NCI-H1417 treated with DMSO at 0.1 percent for 48 hours (cell line): ENCODE measurements at places on chromosomes 1 and 21.
A peak's percentile ranks its signal among the peaks of the same experiment; 100 is the strongest.

DNA sequence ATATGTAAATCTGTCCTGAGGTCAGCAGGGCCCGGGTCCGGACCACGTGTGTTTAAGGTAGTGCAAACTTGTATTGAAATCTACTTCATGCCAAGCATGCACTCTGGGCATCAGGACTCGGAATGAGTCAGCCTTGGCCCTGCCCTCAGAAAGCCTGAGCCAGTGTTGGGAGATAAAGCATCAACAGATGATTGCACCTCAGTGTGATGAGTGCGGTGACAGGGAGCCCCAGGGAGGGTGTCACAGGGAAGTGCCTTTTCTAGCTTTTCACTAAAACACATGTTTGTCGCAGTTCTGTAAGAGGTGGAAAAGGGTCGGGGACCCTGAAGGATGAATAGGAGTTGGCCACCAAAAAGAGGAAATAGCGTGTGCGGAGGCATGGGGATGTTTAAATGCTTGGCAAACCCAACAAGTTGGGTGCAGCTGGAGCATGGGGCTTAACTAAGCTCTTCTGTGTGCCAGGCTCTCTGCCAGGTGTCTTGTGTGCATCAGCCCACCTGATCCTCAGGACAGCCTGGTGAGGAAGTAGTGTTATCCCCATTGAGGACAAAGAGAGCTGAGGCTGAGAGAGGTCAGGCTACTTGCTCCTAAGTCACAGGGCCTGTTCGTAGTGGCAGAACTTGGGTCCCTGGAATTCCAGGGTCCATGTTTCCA lies 48.2 kb upstream of the EPB41 start:
- no peak for DNase-seq

- no peak for DNase-seq
Measured at GRCh38 chr1:196306421-196306820, 301.8 kb downstream of the KCNT2 start.

- peak; percentile 30 for DNase-seq
Measured at GRCh38 chr1:213231795-213232231, 180.8 kb downstream of the RPS6KC1 start.

DNA sequence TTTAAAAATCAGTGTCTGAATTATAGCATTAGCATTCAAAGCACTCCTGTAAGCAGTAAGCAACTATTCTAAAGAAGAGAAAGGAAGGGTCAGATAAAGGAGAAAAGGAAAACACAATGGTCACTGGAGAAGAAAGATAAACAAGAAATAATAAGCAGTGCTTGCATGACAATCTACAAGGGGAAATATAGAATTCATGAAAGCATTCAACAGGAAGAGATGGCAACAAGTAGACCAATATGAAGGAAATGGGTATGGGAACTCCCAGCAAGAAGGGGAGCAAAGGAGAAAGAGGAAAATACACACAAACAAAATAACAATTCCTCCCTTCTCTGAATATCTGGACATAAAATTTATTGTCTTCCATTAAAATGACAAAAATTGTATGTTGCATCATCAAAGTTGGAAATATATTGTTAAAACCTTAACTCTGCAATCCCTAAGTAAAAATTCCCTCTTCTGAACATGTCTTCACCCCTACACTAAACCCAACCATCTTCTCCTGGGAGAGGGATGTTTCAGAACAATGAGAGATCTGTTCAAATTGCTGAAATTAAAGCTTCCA lies 206.3 kb upstream of the SAMSN1 start:
- DNase-seq: no peak

DNA sequence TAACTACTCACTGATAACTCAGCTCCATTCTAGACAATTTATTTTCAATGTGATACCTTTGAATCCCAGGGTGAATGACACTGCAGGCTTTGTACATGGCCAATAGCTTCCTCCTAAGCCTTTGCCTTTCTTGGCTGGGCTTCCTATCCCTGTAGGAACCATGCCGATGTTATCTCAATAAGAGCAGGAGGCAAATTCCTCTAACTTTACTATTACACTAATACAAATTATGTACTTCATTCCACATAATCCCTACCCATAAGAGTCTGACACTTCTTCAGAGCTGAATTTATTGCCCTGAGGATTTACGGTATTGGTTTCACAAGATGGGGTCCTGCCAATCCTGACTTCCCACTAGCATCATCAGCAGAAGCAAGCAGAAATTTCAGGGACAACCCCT lies 14.0 kb downstream of the TGFBR3 start:
- no peak for DNase-seq

DNA sequence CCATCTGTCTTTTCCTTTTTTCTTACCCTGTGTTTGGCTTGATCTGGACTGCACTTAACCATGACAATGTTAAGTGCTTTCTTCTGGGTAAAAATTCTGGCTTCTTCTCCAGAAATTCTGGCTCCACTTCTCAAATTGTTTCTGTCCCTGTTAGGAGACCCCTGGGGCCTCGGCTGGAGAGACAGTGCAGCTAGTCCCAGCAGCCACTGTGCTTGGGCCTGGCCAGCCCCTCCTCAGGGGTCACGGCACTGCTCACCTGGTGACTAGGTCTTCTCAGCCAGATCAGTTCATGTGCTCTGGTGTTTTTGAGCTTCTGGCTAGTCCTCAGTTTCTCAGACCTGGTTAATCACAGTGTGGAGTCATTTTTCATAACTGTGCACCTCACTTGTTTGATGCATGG lies 72.4 kb downstream of the ADARB1 start:
- no peak for DNase-seq

GRCh38 chr1:25770541-25771220 lies 29.3 kb upstream of the SELENON start:
- DNase-seq: no peak

DNA sequence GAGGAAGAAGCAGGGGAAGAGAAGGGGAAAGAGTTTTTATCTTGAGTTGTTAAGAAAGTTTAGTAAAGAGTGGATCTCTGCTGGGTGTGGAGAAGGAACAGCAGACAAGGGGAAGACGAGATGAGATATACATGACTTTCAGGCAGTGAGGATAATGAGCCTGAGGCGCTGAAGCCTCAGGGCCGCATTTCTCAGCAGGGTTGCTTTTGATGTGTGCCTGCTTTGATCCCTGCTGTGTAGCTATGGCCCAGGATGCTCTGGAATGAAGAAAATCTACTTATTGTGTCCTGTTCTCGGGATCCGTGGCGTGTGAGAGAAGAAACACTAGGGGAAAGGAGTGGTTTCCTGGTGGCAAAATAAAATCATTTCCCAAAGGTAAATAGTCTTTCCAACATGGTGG lies 15.1 kb upstream of the RPE65 start:
- no peak for DNase-seq

GRCh38 chr1:60169206-60169605 lies 95.6 kb upstream of the C1orf87 start:
- no peak for DNase-seq
